ENCODE measurements at places on chromosomes 12 and 14.

DNA sequence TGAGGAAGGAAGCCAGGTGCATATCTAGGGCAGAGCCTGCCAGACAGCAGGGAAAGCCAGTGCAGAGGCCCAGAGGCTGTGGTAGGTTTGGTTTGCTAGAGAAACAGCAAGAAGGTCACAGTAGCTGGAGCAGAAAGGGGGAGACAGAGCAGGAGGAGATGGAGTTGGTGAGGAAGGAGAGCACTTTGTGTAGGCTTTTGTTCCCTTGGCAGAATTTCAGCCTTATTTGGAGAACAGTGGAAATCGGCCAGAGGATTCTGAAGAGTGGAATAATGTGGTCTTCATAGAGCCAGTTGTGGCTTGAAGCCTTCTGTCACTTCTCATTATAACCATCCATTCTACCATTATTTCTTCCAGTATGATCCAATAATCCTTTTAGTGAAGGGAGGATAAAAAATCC lies 212.9 kb upstream of the FAR2 start:
- no peak for DNase-seq

DNA sequence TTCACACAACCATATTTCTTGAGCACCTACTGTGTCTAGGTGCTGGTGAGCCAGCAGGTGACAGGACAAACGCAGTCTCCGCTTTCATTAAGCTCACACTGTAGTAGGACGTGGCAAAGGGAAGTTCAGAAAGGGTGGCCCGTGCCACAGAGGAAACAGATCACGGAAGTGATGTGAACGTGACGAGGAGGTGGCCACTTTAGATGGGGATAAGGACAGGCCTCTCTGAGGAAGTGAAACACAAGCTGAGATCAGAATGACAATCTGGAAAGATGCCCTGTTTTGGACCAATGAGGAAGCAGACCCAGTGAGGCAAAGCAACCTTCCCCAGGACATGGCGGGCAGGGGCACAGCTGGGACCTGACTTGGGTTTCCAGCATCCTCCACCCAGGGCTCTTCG lies 127.4 kb upstream of the PRMT8 start:
- DNase-seq: no peak

DNA sequence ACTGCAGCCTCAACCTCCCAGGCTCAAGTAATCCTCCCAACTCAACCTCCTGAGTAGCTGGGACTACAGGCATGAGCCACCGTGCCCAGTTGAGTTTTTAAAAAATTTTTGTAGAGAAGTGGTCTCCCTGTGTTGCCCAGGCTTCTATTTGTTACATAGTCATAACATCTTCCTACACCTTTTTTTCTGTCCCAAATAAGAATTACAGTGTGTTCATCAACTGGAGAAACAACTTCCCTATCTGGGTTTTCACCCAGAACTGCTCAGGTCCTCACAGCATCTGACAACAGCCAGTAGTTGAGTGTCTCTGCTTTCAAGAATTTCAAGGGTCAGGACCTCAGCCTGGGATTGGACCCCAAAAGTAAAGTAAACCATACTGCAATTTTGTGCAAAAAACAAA lies 235.2 kb upstream of the AMIGO2 start:
- no peak for DNase-seq

DNA sequence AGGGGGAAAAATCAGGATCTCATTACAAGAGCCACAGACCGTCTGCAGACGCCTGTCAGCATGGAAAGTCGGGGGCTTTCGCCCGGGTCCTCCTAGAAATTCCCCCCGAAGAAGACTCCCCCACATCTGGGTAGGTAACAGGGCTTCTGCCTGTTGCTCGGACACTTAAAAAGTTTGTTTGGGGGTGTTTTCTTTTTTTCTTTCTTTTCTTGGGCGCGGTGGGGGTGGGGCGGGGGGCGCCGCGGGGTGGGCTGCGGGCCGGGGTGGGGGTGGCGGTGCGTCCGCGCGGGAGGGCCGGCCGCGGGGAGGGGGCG lies 358 bp downstream of the ELK3 start:
- no peak for DNase-seq

DNA sequence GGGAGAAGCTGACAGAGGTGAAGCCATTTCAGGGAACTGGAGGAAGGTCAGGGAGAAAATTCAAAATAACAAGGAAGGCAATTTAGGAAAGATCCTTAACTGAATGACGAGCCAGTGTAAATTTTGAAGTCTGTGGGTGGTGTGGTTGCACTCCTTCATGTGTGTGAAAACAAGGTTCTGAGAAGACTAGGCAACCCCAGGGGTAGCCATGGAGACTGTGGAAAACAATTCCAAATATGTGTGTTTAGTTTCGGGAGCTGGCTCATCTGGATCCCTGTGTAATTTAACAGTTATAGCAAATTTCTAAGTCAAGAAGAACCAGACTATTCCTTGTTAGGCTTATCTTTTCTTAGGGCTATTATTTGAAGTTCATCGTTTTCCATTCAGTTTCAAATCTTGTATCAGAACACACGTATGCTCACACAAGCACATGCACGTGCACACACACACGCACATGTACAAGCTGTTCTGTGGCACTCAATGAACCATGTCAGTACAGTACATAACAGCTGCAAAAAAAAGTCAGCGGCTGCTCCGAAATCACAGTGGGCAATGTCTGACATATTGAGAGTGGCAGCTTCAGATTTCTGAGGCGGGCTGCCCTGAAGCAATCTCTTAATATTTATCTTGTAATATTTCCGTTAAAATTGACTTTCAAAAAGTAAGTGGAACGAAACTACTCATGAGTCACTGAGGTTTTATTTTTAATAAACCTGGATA lies 411.2 kb downstream of the AEBP2 start:
- DNase-seq: no peak

GRCh38 chr12:54258201-54258681 lies 21.7 kb downstream of the CBX5 start:
- DNase-seq: no peak

- no peak for DNase-seq
Observed at GRCh38 chr14:65186951-65187350, 84.6 kb upstream of the MAX start.

GRCh38 chr12:92582893-92583292 lies 119.9 kb upstream of the PLEKHG7 start:
- DNase-seq: no peak

- DNase-seq: no peak
Observed at GRCh38 chr12:128637642-128638606, 185.8 kb downstream of the SLC15A4 start.

DNA sequence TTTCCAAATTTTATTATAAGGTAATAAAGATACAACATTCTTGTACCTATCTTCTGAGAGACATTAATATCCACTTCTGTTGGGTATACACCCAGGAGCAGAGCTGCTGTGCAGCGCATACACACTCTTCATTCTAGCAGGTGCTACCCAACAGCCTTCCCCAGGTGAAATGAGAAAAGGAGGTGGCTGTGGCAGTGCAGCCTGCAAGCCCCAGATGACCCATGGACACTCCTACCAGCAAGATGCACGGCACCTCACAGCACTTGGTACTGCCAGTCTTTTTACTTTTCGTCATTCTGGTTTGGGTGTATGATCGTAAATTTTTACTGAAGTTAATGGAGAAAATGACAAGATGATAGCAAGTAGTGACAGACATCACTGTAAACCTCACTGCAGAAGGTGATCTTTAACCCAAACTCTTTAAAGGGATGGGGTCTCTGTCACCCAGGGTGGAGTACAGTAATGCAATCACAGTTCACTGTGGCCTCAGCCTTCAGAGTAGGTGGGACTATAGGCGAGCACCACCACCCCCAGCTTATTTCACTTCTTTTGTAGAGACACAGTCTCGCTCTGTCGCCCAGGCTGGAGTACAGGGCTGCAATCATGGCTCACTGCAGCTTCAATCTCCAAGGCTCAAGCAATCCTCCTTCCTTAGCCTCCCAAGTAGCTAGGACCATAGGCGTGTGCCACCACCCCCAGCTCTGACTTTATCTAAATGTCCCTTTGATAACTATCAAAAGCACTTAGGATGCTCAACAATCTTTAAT lies 26.5 kb downstream of the VPS37B start:
- DNase-seq: no peak

DNA sequence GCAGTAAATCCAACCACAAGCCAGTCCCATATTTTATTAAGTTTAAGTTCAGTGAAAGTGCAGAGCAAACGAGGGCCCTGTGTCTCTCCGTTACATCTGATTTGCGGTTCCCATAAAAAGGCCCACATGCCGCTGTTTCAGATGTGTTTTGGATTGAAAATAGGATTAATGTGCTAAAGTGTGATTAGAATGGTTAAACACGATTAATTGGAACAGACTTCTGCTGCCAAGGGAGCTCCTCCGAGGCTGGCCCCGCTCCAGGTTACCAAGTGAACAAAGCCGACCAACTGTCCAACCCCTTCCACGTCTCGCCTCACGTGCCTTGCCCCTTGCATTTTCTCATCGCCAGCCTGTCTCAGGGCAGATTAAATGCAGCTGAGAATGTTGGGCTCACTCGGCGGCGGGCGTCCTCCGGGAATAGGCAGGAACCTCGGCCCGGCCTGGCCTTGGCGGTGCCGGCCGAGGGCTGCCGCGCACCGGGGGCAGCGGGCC lies 166.5 kb upstream of the GSC start:
- DNase-seq: no peak

GRCh38 chr14:104388541-104389325 lies 190.8 kb upstream of the C14orf180 start:
- no peak for DNase-seq

- no peak for DNase-seq
Observed at GRCh38 chr12:13973996-13974395, 7.4 kb downstream of the GRIN2B start.

DNA sequence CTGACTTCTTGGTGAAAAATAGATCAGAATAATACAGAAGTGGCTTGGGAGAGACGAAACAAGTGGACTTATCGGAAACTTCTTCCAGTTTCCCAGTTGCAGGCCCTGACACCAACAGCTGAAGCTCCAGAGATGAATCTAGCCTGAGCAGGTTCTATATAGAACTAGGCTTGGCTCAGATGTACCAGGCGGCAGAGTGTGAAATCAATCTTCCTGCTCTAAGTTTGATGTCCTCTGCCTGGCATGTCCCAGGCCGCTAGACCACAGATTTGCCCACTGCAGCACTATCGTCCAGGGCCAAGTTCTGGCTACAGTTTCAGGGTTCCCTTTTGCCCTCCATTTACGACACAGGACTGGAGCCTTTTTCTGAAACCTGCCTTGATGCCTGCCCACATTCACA lies 91.3 kb upstream of the PLEKHA5 start:
- DNase-seq: no peak

DNA sequence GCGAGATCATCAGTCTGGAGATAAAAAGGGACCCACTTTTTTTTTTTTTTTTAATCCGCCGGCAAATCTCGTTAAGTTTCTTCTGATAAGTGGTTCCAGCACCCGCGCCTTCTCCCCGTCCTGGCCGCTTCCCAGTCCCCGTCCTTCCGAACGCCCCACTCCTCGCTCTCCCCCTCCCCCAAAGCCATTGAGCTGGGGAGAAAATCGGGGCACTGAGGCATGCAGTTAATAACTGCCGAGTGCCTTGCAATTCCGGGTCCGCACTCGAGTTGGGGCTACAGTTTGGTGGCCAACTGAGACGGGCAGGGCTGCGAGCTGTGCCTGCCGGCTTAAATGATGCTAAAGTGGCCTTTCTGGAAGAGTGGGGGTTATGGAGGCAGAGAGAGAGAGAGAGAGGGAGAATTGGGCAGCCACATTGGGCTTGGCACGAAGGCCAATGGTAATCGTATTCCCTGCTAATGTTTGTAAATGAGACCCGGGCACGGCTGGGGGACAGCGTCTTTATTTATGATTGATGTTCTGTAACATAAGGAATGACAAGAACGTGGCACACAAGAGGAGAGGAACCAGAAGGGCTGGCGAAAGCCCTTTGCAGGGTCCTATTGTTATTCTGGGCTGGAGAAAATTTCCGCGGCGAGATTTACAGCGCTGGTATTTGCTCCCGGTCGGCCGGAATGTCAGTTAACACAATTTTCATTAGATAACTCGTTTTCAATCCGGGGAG lies 115.4 kb upstream of the MYL2 start:
- no peak for DNase-seq

DNA sequence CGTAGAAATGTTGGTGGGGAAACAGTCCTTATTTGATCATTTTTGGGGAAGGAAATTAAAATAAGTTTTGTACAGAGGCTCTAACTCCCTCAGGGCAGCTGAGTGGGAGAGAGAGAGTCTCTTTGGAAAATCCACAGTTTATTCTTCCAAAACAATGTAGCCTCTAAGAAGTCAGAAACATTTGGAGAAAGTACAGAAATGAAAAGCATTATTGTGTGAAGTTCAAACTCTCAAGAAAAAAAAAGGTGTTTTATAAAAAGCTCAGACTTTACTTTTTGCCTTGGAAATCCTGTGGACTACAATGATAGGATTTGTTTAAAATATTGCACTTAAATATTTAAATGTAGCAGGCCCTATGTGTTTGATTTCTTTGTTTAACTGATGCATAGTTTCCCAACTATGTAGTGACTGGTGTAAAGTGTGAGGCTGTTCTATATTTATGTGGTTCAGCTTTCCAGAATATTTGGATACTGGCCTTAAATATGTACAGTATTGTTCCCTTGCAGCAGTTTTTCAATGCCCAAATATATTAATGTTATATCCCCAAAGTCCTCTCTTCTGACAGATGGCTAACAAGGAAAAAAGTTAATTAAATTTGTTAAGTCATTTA lies 82.0 kb upstream of the OTOGL start:
- no peak for DNase-seq

GRCh38 chr12:69648476-69648875 lies 37.8 kb upstream of the LRRC10 start:
- DNase-seq: peak; percentile 20

DNA sequence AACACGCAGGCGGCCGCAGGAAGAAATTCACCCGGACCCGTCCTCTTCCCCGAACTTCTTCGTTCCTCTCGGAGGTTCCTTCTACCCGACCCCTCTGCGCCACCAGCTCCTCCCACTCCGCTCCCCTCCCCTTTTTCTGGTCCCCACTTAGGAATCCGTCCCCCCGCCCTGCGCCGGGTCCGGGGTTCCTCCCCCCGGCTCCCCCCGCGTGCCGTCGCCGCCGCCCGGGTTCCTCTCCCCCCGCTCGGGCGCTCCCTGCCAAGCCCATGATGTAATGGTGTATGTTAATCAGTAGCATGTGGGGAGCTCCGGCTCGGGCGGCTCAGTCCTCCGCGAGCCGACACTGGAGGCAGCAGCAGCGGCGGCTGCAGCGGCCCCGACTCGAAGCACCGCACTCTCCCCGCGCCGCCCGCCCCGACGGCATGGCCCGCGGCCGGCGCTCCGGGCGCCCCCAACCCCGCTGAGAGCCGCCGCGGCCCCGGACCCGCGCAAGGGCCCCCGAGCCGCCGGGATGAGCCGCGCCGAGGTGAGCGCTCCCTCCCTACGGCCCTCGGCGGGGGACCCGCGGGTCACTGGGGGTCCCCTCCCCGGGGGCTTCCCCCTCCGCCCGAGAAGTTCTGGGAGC lies 1.0 kb upstream of the SAMD4A start:
- DNase-seq: no peak

DNA sequence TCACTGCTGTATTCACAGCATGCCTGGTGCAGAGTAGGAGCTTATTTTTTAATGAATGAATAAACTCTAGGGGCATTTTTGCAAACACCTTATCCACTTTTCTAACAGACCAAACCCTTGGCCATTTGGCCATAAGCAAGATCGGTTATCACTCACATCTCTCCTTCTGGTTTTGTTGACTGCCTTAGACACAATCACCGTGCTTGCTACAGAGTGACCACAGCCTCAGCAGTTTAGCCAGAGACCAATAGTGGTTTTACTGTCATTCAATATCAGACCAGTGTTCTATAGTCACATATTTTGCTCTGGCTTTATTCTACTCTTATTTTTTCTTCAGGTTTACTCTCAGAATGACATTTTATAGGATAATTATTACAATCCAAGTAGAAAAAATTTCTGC lies 2.2 kb downstream of the KLRB1 start:
- no peak for DNase-seq

GRCh38 chr14:24116128-24116814 lies 1.5 kb upstream of the NRL start:
- DNase-seq: no peak

- no peak for DNase-seq
Observed at GRCh38 chr12:39459027-39459434, 16.1 kb upstream of the KIF21A start.

Data from epithelial cell of prostate (primary cell).